ENCODE measurements at places on chromosomes 16 and 17.

DNA sequence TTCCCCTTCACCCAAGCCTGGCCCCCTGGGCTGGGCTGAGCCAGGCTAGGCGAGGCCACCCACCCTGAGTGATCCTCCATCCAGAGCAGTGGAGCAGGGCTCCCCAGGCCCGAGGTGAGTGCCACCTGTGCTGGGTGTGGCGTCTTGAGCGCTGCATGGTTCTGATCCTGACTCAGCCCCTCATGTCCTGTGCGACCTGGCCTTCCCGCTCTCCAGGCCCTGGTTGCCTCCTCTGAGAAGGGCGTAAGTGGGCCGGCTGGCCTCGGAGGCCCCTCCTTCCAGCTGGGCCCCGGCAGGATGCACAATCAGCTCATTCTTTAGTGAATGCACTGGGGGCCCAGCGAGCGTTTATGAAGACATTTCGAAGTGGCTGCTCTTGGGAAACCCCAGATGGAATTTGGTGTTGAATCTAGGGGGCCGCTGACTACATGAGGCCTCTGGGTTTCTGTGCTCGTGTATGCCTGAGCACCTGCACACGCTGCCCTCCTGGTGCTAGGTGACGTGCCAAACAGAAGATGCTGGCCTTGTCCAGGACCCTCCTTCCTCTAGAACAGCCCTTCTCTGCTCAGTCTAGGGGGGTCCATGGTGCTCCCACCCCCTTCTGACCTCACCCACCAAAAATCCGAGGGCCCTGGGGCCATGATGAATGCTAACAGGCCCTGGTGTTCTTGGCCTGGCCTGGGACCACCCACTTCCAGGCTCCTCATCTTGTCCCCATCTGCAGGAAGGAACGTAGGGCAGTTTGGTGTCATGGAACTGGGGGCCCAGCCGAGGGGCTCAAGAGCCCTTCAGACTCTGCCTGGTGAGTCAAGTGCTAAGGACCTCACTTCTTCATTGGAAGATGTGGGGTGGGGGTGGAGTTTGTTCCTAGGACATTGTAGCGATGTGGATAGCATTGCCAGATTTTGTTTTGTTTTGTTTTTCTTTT, 3.6 kb upstream of the TMEM92 start:
- DNase-seq, result no peak

DNA sequence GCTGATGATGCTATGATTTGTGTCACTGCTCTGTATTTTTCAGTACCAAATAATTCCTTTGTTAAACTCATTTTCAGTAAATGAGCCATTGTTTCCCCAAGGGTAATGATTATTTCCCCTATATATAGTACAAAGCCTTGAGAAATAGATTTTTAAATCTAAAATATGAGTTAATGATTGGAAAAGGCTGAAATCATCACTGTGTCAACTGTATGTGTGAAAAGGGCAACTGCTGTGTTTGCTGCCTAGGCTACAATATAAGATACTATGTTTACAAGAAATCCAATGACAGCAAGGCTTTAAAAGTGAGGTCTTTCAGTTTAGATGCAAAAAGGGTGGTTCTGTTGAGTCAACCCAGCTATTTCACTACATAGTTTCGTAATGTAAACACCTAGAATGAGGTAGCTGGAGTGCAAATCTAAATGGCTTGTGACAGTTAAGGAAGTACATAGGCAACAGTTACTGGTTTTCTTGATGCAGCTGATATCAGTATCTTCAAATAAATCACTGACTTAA, 15.3 kb downstream of the NLK start:
- DNase-seq, result no peak

- DNase-seq, result no peak
These were observed 6.6 kb downstream of the SLC5A10 start for GRCh38 chr17:18958611-18959010.

DNA sequence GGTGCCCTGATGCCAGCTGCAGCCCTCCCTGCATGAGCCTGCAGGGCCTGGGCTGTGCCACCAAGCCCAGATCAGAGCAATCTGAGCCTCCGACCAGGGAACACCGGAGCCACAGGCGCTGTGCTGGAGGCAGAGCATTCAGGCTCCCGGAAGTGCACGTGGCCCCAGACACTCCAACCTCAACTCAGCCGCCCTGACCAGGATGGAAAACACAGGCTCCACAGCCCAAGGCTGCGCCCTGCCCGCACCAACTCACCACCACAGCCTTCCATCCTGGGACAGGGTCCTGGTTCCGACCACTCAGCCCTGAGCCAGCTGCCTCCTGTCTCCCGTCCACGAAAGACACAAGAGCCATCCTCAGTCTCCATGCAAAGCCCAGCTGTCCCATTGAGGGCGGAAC, 18.5 kb downstream of the LMF1 start:
- DNase-seq, result no peak

DNA sequence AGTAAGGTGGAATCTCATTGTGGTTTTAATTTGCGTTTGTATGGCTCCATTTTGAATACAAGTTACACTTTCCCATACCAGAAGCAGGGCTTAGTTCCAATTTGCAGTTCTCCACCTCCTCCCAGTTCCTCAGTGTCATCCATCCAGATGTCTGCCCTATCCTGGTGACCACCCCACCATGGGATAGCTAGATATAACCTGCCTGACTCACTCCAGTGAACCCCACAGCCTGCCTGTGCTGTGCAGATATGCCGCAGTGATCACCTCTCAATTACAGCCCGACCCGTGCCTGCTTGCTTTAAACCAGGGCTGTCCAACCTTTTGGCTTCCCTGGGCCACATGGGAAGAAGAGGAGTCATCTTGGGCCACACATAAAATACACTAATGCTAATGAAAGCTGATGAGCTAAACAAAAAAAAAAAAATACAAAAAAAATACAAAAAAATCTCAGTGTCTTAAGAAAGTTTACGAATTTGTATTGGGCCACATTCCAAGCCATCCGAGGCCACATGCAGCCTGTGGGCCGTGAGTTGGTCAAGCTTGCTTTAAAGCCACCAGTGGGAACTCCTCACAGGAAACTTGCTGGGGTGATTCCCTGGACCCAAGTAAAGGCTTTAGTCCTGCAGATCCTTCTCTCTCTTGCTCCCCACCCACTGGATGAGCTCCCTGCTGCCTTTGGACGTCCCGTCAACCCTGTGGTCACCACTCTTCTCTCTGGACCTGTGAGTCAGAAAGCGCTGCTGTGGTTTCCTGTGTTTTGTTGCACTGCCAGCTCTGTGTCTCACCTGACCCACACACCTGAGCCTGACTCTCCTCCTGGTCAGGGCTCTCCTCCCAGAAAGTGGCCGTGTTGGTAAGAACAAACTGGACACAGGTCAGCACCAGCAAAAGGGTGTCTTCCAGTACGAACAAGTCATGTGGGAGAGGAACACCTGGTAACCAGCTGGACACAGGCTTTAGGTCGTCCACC, 83.0 kb downstream of the EMP2 start:
- no peak for DNase-seq

DNA sequence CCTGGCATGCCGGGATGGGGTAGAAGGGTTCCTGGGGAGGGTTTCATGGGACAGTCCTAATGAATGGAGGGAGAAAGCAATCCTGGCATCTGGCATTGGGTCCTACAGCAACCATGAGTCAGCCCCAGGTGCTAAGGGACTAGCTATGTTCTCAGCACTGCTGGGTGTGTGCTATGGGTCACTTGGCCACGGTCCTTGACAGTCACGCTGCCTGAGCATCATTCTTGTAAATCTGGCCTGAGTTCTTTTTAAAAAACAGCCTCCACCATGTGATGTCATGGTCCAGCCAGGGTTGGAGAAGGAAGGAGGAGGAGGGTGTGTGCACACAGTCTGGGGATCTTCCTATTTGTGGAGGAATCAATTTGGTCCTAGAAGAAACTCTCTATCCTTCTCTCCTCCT, 6.2 kb upstream of the RAMP2 start:
- DNase-seq, result no peak

GRCh38 chr16:85460252-85461021, 152.7 kb upstream of the GSE1 start:
- DNase-seq, result no peak

DNA sequence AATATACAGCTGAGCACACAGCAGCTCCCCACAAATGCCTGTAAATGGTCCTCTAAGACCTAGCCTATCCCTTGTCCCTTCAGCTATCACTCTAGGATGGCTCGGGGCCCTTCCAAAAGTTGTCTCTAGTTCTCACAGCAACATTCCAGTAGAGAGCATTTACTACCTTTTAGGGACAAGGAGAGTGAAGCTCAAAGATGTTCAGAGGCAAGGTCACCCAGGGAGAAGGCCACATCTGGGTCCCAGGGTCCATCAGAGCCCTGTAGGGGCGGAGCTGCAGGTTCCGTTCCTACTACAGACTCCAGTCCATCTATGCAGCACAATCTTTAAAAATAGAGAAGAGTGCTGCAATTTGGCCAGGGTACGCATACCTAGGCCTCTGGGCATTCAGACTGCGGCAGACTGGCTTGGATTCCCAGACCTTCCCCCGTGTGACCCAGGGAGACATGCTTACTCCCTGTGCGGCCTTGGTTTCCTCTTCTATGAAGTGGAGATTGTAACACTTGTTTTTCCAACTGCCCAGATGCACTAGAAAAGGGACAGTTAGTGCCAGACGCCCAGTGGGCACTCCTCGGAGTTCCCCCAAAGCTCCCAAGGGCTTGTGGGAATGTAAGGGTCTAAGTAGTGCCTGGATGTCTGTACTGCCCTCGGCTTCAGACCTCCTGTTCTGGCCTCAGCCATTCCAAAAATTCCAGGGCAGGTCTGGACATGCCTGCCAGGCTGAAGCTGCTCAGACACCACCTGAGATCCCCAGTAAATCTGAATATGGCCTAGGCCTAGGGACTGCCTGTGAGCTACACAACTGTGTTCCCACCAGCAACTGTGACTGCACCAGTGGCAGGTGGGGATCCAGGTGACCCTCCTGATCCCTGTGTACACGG, 2.5 kb downstream of the SLC12A4 start:
- DNase-seq, result no peak

DNA sequence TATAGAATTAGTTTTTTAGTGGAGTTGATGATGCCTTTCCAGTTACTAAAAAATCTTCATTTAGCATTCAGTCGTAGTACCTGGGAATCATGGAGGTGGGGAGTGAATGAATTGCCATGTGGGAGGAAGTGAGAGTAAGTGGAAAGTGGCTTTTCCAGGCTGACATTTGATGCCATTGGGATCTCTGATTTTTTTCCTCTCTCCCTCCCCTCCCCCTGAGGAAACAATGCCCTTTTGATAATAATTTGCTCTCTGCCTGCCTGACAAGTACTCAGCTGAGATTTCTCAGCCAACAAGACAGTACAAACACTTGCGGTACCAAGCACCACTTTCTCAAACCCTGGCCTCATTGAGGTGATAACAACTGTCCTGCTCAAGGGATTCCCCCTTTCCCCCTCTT, 2.2 kb downstream of the UBE2Z start:
- no peak for DNase-seq

- DNase-seq, result no peak
These were observed 131.0 kb downstream of the PRKCB start for GRCh38 chr16:23966597-23967394.

GRCh38 chr17:41163828-41164227, 3.3 kb upstream of the KRTAP4-4 start:
- no peak for DNase-seq

GRCh38 chr17:40431231-40431602, 12.0 kb upstream of the IGFBP4 start:
- DNase-seq, result no peak
